ENCODE measurements at places on chromosomes 7 and 10.
A peak's percentile ranks its signal among the peaks of the same experiment; 100 is the strongest.

- DNase-seq = peak; percentile 71
These were observed 32.4 kb downstream of the WBP1L start for GRCh38 chr10:102775935-102776669.

GRCh38 chr10:73444457-73444856, 11.1 kb upstream of the MSS51 start:
- no peak for DNase-seq

- no peak for DNase-seq
These were observed 11.3 kb downstream of the PI4K2A start for GRCh38 chr10:97651773-97652172.

DNA sequence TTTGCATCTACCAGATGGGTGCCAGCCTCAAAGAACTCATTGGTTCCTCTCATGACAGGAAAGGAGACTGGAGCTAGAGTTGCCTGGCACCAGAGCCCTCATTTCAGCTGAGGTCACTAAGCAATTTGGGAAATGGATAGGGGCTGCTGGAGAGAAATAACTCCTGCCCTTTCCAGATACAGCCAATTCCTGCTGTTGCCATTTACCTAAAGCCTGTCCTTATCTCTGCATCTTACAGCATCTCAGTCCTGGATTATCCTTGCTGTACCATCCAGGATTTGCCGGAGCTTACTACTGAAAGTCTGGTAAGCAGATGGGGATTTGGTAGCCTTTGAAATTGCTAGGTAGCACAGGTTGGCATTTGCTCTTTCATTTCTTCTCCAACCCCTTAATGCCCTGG, 31.9 kb upstream of the SMKR1 start:
- no peak for DNase-seq

DNA sequence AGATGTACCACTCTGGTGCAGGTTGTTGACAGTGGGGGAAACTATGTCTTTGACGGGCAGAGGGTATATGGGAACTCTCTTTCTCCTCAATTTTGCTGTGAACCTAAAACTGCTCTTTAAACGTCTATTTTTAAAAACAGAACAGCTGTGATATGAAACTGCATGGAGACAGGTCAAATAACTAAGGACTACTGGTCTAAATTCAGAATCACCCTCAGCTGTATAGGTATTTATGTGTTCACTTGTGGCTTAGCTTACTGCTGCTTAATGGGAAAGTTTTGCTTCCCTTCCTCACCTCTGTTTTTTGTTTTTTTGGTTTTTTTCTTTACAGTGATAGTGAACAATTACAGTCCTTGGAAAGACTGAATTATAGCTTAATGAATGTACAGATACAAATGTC, 86.9 kb upstream of the STRIP2 start:
- no peak for DNase-seq

GRCh38 chr7:25105911-25106310, 19.1 kb downstream of the CYCS start:
- no peak for DNase-seq

GRCh38 chr7:150799741-150800580, at the start of gene TMEM176B:
Gene TMEM176B (minus strand): TSS chr7:150800364. CDS start chr7:150796569, 3,795 bp downstream.
- DNase-seq = peak; percentile 29

- no peak for DNase-seq
These were observed 276.9 kb downstream of the HGF start for GRCh38 chr7:81492910-81493309.

- no peak for DNase-seq
These were observed 94.3 kb downstream of the SIRT1 start for GRCh38 chr10:67978749-67979148.

DNA sequence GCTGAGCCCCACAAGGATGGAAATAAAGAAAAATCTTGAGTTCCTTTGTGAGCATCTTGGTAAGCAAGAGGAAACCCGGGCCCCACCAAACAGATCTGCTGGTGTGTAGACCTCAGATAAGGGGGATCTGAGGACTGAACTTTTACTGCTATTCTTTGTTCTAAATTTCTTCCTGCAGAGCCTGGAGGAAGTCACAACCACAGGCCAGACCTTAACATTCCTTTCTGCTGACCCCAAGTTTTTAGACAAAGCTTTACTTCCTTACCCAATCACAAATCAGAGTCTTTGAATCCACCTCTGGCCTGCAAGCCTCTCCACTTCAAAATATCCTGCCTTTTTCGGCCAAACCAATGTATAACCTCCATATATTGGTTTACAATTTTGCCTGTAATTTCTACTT, 352.6 kb upstream of the AUTS2 start:
- DNase-seq = peak; percentile 12

GRCh38 chr7:47153576-47153975, 428.3 kb downstream of the TNS3 start:
- no peak for DNase-seq

DNA sequence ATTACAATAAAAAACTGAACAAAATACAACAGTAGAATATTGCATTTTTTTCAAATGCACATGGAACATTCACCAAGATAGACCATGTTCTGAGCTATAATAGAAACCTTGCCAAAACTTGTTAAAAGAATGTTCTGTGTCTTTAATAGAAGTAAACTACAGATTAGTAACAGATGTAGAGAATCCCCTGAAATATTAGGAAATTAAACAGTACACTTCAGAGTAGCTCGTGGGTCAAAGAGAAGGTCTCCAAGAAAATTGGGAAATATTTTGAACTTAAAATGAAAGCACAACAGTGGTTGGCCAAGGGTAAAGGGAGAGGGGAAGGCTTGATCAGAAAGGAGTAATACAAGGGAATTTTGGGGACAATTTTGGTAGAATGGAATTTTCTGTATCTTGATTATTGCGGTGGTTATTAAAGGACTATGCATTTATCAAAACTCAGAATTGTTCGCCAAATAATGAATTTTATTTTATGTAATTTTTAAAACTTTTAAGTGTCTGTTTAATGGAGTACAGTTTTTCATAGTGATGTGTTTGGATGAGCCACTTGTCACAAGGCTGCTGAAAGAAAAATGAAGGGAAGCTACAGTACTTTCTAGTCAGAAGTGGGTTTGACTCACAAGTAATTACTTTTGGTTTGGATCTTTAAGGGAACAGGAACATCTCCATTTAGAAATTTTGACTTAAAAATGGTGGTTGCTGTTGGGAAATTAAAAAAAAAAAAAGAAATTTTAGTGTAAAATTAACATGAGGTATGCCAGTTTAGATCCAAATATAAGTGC, 10.2 kb downstream of the PLEKHA8 start:
- DNase-seq = no peak

DNA sequence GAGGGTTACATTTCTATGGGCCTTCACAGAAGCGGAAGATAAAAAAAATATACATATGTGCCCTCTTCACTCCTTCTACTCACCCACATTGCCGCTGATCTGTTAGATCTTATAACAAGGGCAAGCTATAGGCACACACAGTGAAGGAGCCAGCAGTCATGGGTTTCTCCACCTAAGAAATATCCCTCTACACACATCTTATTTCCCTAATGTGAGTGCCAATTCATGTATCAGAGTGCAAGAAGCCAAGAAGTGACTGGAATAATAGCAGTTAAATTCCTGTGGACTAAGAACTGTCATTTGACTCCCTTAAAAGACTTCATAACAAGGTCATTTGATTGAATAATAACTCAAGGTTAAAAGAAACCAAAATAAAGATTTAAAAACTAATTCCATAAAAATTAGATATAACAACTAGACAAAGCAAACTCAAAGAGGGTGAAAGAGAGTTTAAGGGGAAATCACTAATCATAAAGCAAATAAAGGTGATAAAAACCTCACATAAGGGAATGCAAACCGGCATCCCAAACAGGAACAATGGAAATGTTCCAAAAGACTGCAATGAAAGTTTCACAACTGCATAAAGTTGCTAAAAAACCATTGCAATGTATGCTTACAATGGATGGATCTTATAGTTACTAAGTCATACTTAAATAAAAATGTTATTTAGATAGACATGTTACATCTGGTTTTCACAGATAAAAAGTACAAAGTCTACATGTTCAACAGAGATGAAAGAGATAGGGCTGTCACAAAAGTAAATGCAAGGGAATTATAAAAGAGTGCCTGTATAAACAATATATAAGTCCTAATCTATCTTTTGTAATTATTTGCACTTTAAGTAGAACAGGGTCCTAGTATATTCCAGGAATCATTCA, 42.8 kb downstream of the ARHGAP21 start:
- no peak for DNase-seq

- peak; percentile 90 for DNase-seq
These were observed 2.0 kb downstream of the ZMIZ1 start for GRCh38 chr10:79070606-79071395.

DNA sequence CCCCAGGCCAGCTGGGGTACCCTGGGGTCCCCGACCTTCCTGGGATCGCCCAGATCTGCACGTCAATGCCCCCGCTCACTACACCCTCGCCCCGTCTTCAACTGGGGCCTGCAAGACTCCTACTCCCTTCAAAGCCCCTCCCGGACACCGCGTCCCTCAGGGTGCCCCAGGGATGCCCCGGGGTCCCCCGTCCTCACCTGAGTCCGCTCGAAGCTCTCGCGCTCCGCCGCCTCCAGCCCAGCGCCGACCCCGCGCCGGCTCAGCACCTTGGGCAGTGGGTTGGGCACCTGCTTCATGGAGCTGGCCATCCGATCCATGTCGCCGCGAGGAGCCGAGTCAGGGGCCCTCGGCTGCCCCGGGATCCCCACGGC, at the start of gene HIP1:
HIP1 (minus strand) TSS at position 338 of the 371 bp plus-strand sequence; CDS start at position 317, 21 bp downstream.
- no peak for DNase-seq
